ENCODE measurements at places on chromosomes 11 and 22.

GRCh38 chr11:74283580-74284180 lies 27.8 kb downstream of the P4HA3 start:
- no peak for DNase-seq

DNA sequence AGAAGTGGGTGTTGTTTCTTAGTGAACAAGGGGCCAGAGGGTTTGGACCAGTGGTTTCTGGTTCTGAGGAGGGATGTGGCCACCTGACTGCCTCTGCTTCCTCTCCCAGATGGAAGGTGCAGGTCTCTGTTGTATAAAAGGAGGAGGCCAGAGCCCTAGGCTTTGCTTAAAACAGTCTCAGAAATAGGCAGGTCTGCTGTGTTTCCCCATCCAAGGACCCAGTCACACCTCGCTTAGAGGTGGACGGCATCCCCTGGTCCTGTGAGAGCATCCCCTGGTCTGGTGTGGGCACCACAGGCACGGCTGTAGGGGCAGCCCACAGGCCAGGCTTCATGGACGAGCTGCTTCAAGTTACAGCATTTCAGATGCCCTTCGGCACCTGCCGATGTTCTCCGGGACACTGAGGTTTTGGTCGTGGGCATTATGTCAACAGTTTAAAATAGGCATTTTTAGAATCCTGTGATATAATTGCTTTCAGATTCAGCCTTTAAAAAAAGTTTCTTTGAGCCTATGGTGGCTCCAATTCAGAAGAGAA lies 45.7 kb upstream of the SHANK2 start:
- no peak for DNase-seq

GRCh38 chr11:298406-299065 lies 790 bp downstream of the IFITM5 start:
- DNase-seq, result no peak

- DNase-seq, result peak; percentile 14
Measured at GRCh38 chr22:49826603-49827270, 936 bp downstream of the BRD1 start.

DNA sequence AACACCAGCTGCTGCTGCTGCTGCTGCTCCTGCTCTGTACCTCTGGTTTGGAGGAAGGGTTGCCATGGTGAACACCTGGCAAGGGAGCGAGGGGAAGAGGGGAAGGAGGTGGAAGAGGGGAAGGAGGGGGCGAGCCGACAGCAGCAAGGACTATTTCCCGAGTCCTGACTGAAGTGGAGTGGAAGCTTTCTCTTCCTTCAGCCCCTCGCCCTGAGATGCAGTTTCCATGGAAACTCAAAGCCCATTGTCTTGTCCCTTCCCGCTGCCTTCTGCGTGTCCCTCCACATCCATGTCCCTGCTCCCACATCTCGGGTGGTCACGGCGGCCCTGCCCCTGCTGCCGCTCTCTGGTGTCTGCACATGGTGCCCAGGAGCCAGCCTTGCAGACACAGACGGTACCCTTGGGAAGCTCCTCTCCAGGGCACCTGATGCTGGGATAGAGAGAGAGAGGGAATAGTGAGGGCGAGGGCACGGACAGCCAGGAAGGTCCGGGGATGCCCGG lies 28.6 kb downstream of the FAM83F start:
- no peak for DNase-seq

GRCh38 chr22:37133304-37134018 lies 16.3 kb downstream of the IL2RB start:
- no peak for DNase-seq

DNA sequence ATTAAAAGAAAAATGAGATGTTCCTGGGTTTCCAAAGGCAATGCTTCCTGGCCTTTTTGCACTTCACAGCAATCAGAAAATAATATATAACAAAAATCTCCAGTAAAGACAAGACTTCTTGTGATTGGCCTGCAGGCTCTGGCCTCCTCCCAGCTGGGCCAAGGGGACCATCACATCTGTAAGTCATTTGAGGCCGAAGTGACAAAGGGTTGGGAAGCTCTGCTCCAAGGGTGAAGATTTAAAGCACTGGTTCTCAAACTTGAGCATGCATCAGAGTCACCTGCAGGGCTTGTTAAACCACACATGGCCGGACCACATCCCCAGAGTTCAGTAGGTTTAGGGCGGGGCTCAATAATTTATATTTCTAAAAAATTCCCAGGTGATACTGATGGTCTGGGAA lies 32.1 kb downstream of the ARFGAP2 start:
- DNase-seq, result no peak

GRCh38 chr22:49424893-49425270 lies 402.8 kb downstream of the BRD1 start:
- no peak for DNase-seq

- DNase-seq, result no peak
Measured at GRCh38 chr11:126603486-126603885, 248.0 kb downstream of the ST3GAL4 start.

- DNase-seq, result no peak
Measured at GRCh38 chr11:74909385-74909784, 39.5 kb downstream of the XRRA1 start.

DNA sequence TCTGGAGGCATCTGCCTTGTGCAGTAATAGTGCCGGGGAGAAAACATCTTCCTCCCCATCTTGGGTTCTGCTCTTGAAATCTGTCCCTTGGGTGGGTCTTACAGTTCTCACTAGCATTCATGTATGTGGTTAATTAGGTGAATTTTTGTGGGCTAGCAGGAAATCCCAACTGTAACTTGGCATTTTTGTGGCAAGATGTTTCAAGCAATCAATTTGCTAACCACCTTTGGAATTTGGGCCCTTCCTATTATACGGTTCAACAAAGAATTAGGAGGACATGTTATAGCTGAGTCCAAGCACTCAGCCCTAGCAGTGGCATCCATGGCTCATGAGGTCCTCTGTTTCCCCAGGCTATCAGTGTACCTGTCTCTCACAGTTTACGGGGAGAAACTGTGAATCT lies 89.1 kb upstream of the MTNR1B start:
- peak; percentile 89 for DNase-seq

GRCh38 chr11:128179039-128179438 lies 408.3 kb downstream of the ETS1 start:
- peak; percentile 44 for DNase-seq

Data from fibroblast of upper back skin (primary cell).